Effector CD4-positive, alpha-beta T cell (primary cell): ENCODE measurements at places on chromosomes 7 and 10.

DNA sequence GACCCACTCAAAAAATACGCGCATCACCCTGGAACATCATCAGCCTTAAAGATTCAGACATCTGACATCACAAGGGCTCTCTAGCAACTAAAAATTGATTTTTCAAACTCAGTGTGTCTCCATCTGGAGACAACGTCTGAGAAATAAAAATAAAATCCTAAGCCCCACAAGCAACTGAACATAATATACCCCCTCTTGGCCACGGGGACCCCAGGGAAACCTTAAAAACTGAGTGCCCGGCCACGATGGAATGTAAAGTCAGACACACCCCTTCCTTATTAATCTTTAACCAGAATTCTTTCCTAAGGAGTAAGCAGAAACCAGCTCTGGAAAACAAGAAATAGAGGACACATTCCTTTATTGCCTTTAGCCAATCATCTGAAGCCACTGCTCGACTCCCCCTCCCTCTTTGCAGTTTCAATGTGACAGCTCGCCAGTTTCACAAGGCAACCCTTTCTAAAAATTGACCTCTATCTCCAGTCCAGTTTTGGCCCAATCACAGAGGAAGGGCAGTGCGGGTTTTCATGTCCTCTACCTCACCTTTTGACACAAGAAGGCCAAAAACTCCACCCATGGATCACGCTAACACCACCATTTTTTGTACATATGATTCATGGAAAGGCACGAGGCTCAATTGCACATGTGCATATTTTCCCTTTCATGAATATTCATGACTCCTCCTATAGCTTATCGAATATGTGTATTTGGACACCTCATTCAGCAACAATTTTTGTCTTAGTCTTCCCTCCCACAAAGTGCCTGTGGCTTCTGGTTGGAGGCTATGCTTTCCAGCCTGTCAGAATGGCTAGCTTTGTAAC, 24.2 kb downstream of the IFIT3 start:
- DNase-seq, result no peak

- no peak for DNase-seq
Observed at GRCh38 chr7:144531181-144531580, 127.7 kb upstream of the NOBOX start.

- DNase-seq, result no peak
Observed at GRCh38 chr7:88666626-88667025, 92.9 kb upstream of the ZNF804B start.

DNA sequence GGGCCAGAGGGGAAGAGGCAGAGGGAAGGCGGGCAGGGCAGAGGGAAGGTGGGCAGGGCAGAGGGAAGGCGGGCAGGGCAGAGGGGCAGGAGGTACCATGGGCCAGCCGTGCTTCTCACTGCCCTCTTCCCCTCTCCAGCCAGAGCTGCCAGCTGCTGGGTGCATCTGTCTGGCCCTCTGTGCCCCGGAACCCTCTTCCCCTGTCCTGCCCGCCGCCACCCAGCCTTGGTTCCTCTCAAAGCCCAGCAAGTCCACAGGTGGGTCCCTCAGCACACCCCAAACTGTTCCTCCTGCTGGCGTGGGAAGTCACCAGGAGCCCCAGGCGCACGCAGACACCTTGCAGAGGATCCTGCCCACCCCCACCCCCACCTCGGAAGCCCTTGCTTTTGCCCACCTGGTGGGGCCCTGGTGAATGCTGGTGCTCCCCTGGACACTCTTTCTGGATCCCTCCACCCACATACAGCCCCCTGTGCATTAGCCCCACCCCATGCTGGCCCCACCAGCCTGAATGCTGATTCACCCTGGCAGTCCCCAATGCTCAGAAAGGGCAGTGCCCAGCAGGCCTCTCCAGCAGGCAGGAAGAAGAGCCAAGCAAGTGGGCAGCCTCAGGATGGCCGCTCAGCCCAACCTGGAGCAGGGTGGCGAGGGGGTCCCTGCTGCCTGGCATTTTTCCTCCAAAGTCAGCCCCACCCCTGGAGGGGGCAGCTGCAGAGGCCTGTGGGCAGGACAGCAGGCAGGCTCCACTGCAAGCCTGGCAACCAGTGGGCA, 1.9 kb upstream of the PWWP2B start:
- no peak for DNase-seq

GRCh38 chr10:130757821-130758489, 553.6 kb downstream of the TCERG1L start:
- no peak for DNase-seq

DNA sequence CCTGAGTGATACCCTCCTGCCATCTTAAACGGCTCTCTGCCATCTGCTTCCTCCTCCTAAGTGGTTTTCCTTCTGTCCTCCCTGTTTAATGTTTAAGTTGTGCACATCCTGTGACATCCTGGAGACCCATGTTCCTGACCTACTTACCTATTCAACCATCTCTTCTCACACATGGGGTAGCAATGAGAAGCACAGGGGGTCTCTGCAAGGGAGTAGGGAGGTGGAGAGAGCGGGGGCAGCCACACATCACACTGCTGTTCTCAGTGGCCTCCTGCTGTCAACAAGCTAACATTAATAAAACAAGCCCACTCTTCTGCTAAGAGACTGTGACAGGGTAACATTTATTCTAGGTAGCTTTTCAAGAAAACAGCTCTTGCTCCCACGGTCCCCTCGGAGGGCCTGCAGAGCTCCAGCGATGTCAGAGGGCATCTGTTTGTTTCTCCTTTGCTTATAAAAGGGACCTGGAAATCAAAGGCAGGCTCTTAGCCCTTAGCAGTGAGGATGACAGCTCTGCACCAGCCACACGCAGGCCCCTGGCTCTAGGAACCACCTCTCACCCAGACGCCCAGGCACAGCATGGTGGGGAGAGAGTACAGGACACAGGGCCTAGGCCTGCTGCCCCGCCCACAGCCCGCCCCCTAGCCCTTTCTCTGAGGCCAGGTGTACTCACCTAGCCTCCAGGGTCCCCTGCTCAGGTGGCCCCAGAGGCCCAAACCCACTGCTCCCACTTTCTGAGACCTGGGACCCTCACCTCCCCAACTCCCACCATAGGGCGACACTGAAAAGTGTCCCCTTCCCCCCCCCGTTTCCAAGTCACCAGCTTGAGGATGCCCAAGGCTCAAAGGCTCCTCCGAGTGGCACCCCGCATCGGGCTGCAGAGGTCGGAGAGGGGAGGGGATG, 943 bp upstream of the SLC18A2 start:
- no peak for DNase-seq

GRCh38 chr10:104304927-104305326, 33.3 kb downstream of the ITPRIP start:
- DNase-seq, result no peak

DNA sequence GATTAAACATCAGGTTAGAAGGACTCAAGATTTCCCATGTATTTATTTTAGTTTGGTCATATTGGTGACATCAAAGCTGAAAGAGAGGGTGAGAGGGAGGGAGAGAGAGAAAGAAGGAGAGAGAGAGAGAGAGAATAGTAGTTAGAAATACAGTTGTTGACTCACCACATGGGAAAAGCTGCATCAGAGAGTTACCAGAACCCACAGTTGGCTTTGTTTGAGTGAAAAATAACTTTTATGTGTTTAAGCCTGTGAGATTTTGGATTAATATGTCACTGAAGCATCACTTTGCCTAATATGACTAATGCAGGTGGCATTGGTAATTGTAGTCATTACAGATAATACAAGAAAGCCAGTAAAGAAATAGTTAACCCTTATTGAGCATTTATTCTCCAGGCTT, 303.9 kb downstream of the REEP3 start:
- DNase-seq, result no peak

DNA sequence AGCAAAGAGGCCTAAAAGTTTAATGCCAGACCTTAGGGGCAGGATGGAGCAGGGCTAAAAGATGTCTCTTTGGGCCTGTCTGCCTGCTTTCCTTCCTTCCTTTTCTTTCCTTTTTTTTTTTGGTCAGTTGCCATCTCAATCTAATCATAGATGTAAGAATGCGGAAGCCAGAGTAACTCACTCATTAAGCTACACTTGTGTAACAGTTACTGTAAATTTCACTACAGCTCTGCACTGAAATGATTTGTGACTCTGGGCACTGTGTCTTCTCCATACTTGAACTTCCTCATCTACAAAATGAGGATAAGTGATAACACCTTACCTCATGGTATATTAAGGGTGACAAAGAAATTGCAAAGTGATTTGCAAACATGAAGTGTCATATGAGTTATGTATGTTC, 75.5 kb upstream of the AGK start:
- no peak for DNase-seq
